ENCODE measurements at places on chromosomes 1 and 21. TPM values are rescaled to one million over a fixed set of nuclear protein-coding genes. Genes with fewer than 3 reads are reported as not detected.

The LAX1 gene
- not detected for total RNA-seq

The ALPL gene
- 0.30 TPM for total RNA-seq

The CCDC181 gene
- total RNA-seq: 0.78 TPM

The PPFIA4 gene
- total RNA-seq: 0.16 TPM

The ZFYVE9 gene
- total RNA-seq: 16.8 TPM

The ATF3 gene
- 10.7 TPM for total RNA-seq

The RPE65 gene
- not detected for total RNA-seq

The CD247 gene
- total RNA-seq: not detected

The OR2L13 gene
- total RNA-seq: not detected

GRCh38 chr1:152940614-152941013 lies 6.4 kb upstream of the SPRR5 start:
- DNase-seq: no peak

DNA sequence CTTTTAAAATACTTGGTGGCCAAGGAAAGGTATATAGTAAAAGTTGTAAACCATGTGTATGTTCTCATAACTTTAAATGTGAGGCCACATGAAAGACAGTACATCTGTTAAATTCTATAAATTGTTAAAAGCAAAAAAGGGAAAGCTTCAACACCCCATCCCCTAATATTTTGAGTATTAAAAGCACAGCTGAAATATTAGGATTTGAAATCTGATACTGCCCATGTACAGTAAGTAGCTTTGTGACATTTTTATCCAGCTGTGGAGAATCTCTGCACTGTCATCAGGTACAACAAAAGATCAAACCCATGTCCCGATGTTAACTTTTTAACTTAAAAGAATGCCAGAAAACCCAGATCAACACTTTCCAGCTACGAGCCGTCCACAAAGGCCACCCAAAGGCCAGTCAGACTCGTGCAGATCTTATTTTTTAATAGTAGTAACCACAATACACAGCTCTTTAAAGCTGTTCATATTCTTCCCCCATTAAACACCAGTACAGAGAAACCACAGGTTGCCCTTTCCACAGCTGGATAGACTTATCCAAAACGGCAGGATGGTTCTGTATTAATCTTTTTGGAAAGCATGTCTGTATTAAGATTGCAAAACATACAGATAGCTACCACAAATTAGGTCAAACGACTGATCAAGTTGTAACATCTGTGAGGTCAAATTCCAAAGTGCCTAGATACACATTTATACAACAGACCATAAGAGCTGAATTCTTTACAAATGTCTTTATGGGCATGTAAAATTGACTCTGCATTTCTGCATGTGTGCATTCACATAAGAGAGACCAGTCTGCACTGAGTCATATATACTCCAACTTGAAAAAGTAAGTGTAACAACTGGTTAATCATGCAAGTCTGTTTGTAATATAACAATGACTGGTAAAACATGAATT lies 5.2 kb downstream of the IRF2BP2 start:
- DNase-seq: peak; percentile 49

- DNase-seq: no peak
These were observed 19.4 kb downstream of the LGALS8 start for GRCh38 chr1:236543065-236543669.

DNA sequence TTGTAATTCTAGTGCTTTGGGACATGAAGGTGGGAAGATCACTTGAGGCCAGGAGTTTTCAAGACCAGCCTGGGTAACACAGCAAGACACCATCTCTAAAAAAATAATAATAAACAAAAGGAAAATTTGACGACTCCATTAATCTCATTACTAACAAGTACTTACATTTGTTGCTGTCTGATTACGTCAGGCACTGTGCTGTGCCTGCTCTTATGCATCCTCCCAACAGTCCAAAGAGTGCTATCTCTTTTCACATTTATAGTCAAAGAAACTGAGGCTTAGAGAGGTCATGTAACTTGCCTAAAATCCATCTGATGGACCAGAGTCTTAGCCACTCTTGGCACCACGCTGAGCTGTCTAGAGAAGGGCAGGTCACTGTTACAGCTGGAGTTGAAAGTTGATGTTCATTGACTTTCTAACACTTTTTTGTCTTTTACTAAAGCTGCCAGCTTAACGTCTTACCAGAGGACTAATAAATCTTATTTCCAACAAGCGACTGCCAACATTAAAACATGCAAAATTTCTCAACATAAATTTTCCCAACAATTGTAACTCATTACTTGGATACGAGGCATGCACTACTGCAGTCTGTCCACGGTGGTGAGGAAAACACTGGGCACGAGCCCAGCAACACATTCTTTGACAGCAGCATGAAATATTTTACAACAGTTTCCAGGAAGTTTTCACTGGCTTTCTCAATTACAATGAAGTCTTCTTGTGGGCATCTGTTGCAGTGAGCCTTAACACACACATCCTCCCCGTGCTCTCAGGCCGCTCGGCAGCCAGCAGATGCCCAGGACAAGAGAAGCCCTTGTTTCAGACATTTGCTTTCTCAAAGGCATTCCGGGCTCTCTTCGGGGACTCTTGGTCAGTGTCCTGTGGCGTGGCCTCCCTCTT lies 262.9 kb upstream of the PROX1 start:
- peak; percentile 82 for DNase-seq

DNA sequence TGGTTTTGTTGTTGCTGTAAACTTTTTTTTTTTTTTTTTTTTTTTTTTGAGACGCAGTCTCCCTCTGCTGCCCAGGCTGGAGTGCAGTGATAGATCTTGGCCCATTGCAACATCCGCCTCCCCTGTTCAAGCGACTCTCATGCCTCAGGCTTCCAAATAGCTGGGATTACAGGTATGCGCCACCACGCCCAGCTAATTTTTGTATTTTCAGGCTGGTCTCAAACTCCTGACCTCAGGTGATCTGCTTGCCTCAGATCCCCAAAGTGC lies 78.9 kb upstream of the SLC45A1 start:
- DNase-seq: peak; percentile 33

DNA sequence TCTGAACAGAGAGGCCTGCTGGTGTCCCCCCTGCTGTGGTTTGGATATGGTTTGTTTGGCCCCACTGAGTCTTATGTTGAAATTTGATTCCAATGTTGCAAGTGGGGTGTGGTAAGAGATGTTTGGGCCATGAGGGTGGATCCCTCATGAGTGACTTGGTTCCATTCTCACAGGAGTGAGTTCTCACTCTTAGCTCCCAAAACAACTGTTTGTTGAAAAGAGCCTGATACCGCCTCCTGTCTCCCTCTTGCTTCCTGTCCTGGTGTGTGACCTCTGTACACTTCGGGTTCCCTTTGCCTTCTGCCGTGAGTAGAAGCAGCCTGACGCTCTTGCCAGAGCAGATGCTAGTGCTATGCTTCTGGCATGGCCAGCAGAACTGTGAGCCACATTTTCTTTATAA lies 60.5 kb downstream of the C21orf91 start:
- no peak for DNase-seq

DNA sequence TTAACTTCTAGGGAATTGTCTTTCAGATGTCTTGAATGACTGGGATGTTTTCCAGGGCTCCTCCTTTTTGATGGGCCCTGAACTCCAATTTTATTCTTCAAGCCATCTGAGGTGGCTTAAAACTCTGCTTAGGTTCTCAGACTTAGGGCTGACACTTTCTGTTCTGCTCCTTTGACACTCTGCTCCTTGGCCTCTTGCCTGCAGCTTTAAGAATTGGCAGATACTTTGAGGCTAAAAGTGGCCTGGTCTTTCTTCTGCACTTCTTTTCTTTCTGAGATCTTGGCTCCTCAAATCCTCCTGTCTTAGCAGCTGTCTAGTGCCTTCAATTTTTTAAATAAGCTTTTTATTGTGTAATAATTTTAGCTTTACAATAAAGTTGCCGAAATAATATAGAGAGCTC lies 294.6 kb downstream of the RPS6KC1 start:
- no peak for DNase-seq

DNA sequence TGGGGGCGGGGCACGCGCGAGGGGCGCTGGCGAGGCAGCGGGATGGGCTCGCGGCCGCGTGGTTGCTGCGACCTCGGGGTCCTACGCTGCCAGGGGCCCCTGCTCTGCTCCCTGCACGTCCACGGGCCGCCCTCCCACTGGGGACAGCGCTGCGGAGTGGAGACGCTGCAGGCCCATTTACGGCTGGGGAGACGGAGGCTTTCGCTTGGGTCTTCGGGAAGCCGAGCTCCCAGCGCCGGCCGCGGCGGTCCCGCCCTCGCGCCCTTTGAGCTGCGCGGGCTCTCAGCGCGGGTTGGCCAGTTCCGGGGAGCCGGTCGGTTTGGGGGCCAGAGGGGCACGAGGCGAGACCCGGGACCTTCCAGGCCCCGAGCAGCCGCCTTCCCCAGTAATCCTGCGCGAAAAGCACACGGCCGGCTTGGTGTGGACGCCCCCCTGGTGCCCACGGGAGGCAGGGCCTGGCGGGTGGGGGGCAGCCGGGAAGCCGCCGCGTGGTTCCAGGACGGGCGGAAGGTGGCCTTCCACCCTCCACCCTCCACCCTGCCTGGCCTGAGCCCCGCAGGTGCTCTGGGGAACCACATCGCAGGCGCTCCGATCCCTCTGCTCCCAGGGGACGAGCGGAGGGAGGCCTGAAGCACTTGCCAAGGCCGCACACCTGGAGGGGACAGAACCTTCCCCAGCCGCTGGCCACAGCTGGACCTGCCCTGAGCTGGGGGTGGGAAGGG lies 570 bp upstream of the PEX10 start:
- no peak for DNase-seq

- DNase-seq: no peak
These were observed 9.2 kb downstream of the OR2G3 start for GRCh38 chr1:247614625-247615024.

GRCh38 chr21:39852021-39852721 lies 15.1 kb upstream of the PCP4 start:
- no peak for DNase-seq

GRCh38 chr1:203638103-203638475 lies 11.5 kb downstream of the ATP2B4 start:
- no peak for DNase-seq

- DNase-seq: peak; percentile 91
These were observed at the start of the genes EFCAB7 and ITGB3BP for GRCh38 chr1:63522891-63523728. EFCAB7 (plus strand) TSS chr1:63523525; CDS start chr1:63525573, 2,048 bp downstream. ITGB3BP (minus strand) TSS chr1:63523225; CDS start chr1:63523133, 92 bp downstream.

DNA sequence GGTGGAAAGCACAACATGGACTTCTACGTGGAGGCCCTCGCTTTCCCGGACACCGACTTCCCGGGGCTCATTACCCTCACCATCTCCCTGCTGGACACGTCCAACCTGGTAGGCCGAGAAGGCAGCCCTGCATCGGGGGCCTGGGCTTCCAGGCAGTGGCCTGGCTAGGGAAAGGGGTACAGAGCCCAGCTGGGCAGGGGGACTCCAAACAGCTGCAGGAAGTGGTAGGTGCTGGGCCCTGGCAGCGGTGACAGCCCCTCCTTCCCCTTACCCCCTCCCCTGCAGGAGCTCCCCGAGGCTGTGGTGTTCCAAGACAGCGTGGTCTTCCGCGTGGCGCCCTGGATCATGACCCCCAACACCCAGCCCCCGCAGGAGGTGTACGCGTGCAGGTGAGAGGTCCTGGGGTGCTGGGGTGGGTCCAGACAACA lies 30.0 kb upstream of the PADI6 start:
- DNase-seq: no peak

DNA sequence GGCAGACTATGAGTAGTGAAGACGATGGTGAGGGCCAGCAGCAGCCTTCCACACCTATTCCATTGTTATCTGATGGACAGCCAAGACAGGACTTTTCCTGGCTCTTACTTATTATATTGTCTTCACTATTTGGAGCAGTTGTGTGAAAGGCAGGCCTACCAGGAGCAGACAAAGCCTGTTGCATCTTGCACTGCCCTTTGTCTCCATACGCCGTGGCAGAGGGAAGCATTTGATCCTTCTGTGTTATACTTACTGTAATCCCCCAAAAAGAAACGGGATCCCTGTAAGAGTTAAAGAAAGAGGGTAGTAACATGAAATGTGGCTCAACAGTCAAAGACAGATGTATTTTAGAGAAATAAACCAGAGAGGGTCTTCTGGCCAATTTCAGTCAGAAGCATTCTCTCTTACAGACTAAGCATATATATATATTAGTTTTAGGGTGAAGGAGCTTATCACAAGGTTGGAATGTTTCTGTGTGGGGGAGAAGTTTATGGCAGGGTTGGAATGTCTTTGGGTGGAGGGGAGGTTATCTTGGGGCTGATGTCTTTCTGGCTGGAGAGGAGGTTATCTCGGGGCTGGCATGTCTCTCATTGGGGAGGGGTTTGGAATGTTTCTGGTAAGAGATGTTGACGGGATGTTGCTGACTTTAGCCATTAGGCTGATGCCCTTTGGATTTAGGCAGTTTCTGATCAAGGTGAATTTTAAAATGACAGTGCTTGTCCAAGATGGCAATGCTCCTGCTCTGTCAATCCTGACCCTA lies 23.4 kb upstream of the HSD3B1 start:
- DNase-seq: no peak

- peak; percentile 94 for DNase-seq
These were observed 10.1 kb downstream of the CFAP45 start for GRCh38 chr1:159889821-159890252.

GRCh38 chr1:167526667-167527383 lies 8.5 kb upstream of the CD247 start:
- no peak for DNase-seq

- peak; percentile 30 for DNase-seq
These were observed 1.4 kb upstream of the DENND2C start for GRCh38 chr1:114671011-114671938.

GRCh38 chr1:64195081-64195395 lies 8.4 kb upstream of the UBE2U start:
- no peak for DNase-seq

DNA sequence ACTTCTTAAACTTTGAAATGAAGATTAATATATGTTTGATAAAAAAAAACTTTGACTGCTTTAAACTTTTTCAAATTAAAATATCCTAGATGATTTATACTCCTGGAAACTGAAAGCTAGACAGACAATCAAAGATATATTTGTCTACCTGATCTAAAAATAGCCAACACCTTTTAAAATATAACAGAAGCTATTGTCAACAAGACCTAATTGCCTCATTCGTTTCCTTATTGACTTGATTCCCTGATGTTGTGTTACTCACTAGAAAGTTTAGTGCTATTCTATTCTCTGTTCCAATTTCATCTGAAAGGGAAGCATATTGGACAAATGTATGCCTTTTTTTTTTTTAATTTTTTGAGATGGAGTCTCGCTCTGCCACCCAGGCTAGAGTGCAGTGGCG lies 445.6 kb upstream of the ADAMTS5 start:
- DNase-seq: no peak

- DNase-seq: peak; percentile 23
These were observed 26.8 kb upstream of the NCAM2 start for GRCh38 chr21:20971296-20971921.

- no peak for DNase-seq
These were observed 750.9 kb upstream of the B3GALT2 start for GRCh38 chr1:193937308-193937707.

DNA sequence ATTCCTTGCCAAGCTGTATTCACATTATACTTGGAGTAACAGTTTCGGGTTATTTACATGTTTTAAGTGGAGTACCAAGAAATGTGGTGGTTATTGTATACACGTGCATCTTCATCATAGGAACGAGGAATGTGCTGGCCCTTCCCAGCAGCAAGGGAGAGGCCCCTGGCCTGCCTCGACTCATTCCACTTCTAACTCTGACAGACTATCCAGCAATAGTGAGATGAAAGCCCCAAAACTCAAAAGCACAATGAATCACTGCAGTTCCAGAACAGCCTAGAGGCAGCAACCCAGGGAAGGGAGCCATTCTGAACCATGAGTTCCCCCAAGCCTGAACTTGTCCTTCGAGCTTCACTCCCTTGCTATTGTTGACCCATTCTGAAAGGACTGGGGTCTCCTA lies 23.1 kb downstream of the FAM89A start:
- no peak for DNase-seq

Data from endothelial cell of umbilical vein (primary cell).